ENCODE measurements at places on chromosomes 4 and X. TPM values are rescaled to one million over a fixed set of nuclear protein-coding genes. Genes with fewer than 3 reads are reported as not detected.

- DNase-seq, result no peak
- no peaks in the 10 kb centered on the region for H3K4me1 ChIP-seq
- no peak overlapping the region for H3K4me3 ChIP-seq
- H3K27ac ChIP-seq, result no peak overlapping the region
- no peaks in the 10 kb centered on the region for H3K27me3 ChIP-seq
These were observed 9.5 kb downstream of the IGSF1 start for GRCh38 chrX:131279617-131280016.

GRCh38 chrX:74422576-74423288 is 1.4 kb downstream of the SLC16A2 start:
- H3K4me3 ChIP-seq, result peak overlapping the region; percentile 86
- H3K36me3 ChIP-seq, result no peaks in the 10 kb centered on the region
- H3K27me3 ChIP-seq, result no peaks in the 10 kb centered on the region
- peak; percentile 44 for DNase-seq
- no peak overlapping the region for H3K27ac ChIP-seq

- no peaks in the 10 kb centered on the region for H3K36me3 ChIP-seq
- no peak overlapping the region for H3K4me3 ChIP-seq
- DNase-seq, result no peak
- no peak overlapping the region for H3K27ac ChIP-seq
These were observed 1161.3 kb downstream of the C4orf33 start for GRCh38 chr4:130257271-130257670.

DNA sequence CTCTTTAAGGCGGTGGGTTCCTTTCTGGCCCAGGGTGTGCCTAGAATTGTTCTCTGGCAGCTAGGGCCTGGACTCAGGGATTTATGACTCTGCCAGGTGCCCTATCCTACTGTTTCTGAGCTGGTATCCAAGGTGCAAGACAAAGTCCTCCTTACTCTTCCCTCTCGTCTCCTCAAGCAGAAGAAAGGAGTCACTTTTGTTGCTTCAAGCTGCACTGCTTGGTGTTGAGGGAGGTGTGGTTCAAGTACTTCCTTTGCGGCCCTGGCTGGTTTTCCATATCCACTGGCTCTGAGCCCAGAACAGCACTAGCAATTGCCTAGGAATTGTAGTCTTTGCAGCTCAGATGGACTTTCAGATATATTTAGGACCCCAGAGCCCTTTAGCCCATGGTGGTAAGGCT is 39.3 kb downstream of the RTL3 start:
- no peaks in the 10 kb centered on the region for H3K4me1 ChIP-seq
- no peaks in the 10 kb centered on the region for H3K36me3 ChIP-seq
- DNase-seq, result no peak
- no peak overlapping the region for H3K27ac ChIP-seq
- no peak overlapping the region for H3K4me3 ChIP-seq

DNA sequence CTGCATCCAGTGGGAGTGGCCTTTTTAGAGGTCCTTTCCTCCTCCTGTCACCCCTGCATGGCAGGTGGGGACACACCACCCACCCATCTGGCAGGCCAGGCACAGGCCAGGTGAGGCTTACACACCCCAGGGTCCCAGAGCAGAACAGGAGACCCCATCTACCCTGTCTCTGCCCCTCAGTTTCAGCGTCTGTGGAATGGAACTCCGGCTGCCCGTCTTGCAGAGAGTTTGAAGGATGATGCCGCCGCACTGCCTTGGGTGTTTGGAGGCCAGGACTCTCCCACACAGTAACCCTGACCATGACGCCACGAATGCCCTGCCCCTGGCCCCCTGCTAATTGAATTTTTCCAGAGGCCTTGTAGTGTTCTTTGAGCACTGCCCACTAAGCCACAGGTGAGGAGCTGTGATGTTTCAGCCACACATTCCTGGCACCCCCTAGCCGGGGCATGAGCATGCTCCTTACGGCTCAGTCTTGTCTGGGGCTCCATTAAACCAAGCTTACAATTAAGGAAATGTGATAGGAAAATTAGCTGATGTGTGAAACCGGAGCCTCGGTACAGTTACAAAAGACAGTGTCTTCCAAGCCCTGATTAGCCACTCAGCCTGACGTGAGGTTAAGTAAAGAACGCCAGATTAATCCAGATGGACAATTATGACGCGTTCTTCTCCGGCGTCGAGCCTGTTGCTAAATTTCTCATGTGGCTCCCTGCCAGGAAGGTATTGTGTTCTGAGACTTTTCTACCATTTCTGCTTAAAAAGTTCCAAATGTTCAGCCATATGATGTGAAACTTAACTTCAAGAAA is 39.3 kb downstream of the HMX1 start:
- no peaks in the 10 kb centered on the region for H3K36me3 ChIP-seq
- H3K4me1 ChIP-seq, result no peaks in the 10 kb centered on the region
- H3K27me3 ChIP-seq, result peaks cover 3% of the 10 kb centered on the region
- no peak for DNase-seq

DNA sequence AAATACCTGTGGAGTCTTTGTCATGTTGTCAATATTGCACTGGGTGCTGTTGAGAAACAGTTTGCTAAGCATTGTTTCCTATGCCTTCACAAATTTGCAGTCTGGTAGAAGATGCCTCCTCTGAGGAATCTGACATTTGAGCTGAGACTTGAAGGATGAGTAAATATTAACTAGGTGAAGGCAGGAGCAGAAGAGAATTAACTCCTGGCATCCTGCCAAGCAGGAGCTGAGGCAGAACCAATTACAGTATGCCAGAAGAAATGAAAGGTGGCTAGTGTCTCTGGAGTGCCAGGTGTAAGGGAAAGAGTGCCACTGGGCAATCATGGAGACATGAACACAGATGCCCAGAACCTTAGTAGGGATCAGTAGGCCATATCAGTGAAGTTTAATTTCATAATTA is 1778.2 kb upstream of the PCDH10 start:
- H3K36me3 ChIP-seq, result no peaks in the 10 kb centered on the region
- no peak for DNase-seq
- H3K4me1 ChIP-seq, result no peaks in the 10 kb centered on the region

Gene FREM3
- 0.56 TPM for total RNA-seq

Gene SLC49A3
- 19.9 TPM for total RNA-seq
